Stimulated activated CD8-positive, alpha-beta memory T cell treated with anti-CD3 and anti-CD28 coated beads, Interleukin-2, amount 100 ng/mL, for 1 hour (primary cell): ENCODE measurements at places on chromosomes 5 and 9.

DNA sequence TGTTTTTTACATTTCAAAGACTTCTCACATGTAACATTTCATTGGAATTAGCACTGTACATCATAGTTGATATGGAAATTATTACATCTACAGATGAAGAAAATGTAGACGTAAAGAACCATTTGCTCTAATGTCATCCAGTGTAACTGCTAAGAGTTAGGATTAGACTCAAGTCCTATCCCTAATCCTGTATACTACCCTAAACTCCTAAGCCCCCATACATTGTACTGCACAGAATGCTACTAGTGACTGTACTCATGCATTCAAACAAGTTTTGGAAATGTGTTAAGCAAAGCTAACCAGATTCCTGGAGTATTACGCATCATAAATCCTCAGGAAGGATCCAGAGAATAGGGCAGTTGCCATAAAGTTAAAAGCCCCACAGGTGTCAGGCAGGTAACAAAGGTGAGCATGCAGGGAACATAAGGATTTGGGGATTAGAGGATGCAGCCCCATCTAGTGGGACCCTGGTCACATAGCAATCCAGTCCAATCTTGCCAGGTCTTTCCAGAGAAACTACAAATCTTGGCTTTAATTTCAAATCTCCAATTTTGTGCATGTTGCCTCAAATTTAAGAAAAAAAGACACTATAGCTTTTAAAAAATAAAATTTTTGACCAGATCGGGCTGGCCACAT, 32.0 kb downstream of the HAVCR1 start:
- no peak for DNase-seq

GRCh38 chr5:160474084-160474483, 52.4 kb downstream of the PTTG1 start:
- DNase-seq: no peak

DNA sequence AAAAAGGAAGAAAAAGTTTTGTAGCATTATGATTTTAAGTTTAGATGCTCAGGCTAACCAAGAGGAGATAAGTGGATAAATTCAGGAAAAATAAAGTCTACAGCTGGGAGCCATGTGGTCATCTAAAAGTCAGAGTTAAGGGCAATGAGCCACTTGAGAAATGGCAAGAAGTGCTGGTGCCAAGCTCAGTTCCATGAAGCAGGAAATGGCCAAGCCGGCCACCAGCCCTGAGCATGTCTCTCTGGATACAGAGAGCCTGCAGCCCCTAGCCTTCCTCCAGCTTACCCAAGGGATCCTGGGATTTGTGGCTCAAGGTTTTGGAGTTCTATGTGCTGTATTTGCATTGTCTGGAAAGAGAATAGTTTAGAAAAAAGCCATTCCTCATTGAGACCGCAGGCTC, 12.2 kb upstream of the S1PR3 start:
- no peak for DNase-seq

DNA sequence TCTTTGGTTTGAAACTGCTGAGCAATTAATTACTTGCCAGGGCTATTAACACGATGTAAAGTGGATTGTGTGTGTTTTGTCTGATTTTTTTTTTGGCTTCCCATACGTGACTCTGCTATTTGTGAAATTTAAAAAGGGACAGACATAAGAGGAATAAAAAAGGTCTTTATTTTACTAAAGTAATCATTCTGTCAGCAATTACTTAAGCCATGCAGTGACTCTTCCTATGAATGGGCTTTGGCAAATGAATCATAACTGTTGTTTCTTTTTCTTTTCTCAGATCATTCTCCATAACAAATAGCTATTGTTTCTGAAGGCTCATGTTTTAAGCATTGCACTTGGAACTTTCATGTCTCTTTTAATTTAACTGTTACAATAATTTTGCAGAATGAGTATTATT, 461.3 kb upstream of the RORB start:
- no peak for DNase-seq

DNA sequence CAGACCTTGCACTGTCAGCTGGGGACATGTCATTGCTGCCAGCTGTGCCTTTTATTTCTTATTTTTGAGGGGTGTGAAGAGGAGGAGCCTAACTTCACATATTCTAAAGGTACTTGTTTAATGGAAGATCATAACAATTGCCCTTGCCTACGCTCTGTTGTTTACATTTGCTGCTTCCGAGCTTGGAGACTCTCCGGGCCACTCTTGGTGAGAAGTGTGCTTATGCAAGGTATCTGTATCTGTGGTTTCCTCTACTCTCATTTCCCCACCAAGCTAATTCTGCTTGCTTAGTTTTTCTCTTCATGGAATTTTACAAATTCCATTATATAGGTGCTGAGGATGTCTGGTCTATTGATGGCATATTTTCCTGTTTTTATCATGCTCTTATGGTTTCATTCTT, 105.3 kb downstream of the RASGRF2 start:
- DNase-seq: no peak

DNA sequence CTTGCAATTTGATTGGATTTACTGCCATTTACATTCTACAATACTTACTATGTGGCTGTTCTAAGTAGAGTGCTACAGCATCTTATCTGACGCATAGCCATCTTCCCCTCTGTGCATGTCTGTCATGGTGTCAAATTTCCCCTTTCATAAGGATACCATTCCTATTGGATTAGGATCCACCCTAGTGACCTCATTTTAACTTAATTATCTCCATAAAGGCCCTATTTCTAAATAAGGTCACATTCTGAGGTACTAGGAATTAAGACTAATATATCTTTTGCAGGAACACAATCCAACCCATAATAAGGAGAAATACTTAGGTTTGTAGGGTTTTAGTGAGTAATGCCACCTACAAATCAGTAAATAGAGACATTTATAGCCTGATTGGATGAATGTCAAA, 268.0 kb downstream of the ADAMTSL1 start:
- DNase-seq: no peak

DNA sequence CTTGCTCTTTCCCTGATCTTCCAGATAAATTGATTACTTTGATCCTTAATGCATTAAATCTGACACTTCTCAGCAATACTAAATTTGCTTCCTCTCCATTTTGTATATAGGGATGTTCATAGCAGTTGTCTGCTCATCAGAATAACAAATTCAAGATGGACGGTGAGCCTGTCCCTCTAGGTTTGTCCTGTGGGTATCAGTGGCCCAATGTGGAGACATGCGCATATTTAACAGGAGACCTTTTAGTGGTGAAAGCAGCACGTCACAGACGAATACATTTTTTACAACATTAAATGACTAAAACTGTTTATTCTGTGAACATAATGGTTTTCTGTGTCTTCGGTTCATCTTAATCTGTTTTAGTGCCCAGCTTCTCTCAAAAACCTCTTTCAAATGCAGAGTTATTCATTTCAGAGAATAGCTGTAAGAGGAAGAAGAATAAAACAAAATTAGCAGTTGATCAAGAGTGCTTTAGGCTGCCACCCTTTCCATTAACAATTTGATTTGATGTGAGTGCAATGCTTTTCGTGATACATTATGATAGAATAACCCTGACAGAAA, 1970.4 kb upstream of the WWC1 start:
- DNase-seq: no peak

DNA sequence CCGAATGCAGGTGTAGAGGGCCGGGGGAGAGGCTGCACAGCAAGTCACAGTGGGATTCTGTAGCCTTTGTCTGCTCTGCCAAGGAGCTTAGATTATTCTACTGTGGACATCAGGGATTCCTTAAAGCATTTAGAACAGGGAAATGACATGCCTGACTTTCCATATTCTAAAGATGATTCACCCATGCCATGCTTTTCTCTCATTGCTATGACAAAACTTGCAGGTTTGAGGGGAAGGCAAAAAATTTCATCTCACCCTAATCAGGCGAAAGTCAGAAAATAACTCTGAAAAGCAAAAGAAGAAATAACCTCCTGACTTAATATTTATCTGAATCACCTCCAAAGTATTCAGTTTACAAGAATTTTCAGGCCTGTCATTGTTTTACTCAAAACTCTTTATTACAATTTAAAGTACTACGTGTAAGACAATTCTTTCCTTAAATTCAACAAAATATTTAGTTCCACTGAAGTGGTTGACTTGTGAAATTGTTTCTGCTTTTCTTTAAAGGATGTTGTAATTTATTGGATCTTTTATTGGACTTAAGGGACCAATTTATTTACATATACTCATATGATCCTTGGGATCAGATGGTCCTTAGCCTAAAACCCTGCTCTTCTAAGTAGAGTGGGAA, 30.0 kb upstream of the GAS1 start:
- DNase-seq: no peak

GRCh38 chr9:128393145-128393775, 22.1 kb downstream of the URM1 start:
- DNase-seq: no peak

DNA sequence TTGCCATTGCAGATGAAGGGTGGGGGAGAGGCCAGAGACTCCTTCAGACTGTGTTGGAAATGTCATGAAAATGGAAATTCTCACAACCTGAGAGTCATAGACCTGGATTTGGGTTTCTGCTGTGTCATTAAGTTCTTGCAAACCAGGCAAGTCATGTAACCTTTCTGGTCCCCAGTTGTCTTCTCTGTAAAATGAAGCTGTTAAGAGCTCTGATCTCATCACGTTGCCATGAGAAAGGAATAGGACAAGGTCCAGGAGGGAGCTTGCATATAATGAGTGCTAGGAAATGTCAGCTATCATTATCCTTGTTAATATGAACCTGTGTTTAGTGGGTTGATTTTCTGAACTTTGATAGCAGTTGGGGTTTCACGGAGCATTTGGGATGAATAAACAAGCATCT, 59.1 kb downstream of the FGF1 start:
- DNase-seq: no peak

- DNase-seq: no peak
These were observed 83.6 kb downstream of the MACROH2A1 start for GRCh38 chr5:135315386-135315785.

DNA sequence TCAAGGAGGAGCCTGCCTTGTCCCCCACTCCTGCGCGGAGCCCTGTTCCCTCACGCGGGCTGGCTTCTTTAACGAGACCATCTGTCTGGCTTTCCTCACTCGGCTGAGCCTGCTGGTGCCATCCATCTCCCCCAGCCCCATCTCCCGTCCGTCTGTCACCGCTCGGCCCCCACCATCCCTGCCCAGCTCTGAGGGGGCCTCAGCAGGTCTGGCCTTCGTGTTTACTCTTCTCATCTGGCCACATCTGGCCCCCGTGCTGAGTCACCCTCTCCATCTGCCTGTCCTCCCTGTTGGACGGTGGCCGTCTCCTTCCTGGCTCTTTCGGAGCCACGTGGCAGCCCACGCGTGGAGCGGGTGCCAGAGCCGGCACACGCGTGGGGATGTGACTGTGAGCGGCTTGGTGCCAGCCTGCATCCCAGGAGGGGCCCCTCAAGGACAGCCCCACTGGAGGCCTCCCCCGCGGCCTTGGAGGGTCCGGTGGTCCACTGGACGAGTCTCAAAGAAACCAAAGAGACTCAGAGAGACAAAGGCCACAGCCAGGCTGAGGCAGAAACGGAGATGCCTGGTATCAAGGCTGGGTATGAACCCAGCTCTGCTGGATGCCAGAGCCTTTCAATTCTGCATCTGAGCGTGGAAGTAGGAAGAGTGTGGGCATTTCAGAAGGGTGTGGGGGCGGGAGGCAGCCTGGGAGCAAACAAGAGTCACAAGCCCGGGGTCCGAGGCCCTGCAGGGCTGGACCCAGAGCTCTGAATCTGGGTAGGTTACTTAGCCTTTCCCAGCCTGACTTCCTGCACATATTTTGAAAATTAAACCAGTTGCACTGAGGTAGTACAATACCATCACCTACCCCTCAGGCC, 76.7 kb upstream of the UNC5A start:
- DNase-seq: no peak

DNA sequence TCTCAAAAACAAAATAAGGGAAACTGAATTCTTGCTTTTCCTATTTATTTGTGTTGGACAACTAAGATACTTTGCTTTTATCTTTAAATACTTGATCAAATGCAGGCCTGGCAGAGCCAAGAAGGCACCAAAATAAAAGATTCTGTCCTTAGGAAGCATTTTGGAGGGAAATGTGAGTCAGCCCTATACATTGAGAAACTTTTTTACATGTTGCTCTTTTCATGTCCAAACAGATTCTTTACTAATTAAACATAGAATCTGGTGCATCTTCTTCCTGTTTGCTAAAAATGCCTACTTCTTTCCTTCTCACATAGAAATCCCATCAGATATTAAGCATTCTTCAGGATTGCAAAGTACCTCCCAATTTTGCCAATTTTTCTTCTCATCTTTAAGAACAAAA, 1160.4 kb downstream of the EFNA5 start:
- DNase-seq: no peak

- no peak for DNase-seq
These were observed 42.5 kb upstream of the MYOT start for GRCh38 chr5:137825165-137825564.

DNA sequence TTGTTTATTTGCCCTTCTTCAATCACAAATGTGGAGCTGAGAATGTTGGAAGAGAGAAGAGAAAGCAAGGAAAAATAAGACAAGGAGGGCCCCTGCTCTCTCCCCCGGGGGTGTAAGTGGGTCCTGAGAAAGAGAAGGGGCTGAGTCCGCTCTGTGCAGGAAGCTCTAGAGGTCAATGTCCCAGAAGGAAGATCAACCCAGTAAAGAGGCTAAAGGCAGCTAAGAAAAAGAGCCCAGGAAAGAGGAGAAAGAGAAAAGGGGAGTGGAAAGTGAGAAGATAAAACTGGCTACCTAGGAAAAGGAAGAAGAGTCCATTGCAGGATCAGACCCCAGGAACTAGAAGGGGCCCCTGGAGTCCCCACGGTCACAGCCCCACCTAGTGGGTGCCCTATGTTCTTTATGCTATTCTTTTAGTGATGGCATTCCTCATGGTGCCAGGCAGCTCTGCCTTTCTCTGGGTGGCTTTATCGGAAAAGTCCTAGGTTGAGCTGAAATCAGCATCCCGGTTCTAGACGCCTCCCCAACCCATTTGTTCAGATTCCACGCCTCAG, 583.4 kb downstream of the ACTL7B start:
- DNase-seq: no peak

DNA sequence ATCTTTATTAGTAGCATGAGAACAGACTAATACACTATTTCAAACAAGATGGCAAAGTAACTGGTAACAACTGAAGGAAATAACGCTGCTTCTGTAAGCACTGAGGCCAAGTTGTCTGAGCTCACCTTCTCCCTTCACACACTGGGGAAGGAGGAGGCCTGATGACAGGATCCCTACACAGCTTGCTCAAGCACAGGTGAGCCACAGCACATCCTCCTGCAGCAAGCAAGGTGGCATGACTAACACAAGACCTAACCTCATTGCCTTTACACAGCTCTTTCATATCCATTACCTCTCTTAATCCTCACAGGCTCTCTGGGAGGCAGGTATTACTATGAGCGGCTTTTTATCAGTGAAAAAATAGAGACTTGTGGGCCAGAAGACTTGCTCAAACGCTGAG, 83.3 kb downstream of the ARL15 start:
- DNase-seq: no peak

GRCh38 chr9:112049811-112050516, 125.1 kb downstream of the SUSD1 start:
- no peak for DNase-seq

- DNase-seq: no peak
These were observed 243.0 kb upstream of the PTGER4 start for GRCh38 chr5:40436535-40437237.

GRCh38 chr9:1231998-1232919, 182.1 kb downstream of the DMRT2 start:
- DNase-seq: no peak

- DNase-seq: no peak
These were observed 78.3 kb upstream of the ZNF608 start for GRCh38 chr5:124824637-124825158.

GRCh38 chr5:76332611-76333205, 70.4 kb upstream of the IQGAP2 start:
- DNase-seq: no peak
